ENCODE measurements at places on chromosomes 11 and 22.

DNA sequence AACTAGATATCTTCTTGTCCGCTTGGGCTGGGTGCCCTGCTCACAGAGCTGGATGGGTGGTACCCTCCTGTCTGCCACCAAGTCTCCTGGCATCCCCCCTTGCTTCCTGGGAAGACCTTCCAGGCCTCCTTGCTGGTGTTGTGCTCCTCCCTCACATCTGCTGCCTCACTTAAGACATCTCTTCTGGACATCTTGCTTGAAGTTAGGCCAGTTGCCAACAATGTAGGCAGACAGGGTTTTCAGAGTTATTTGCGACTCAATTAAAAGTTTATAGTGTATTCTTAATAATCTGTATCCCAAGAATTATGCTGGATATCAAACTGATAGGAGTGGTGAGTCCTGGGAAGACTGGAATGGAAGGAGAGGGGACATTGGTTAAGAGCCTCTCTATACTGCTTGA lies 64.0 kb upstream of the TNRC6B start:
- DNase-seq: no peak

DNA sequence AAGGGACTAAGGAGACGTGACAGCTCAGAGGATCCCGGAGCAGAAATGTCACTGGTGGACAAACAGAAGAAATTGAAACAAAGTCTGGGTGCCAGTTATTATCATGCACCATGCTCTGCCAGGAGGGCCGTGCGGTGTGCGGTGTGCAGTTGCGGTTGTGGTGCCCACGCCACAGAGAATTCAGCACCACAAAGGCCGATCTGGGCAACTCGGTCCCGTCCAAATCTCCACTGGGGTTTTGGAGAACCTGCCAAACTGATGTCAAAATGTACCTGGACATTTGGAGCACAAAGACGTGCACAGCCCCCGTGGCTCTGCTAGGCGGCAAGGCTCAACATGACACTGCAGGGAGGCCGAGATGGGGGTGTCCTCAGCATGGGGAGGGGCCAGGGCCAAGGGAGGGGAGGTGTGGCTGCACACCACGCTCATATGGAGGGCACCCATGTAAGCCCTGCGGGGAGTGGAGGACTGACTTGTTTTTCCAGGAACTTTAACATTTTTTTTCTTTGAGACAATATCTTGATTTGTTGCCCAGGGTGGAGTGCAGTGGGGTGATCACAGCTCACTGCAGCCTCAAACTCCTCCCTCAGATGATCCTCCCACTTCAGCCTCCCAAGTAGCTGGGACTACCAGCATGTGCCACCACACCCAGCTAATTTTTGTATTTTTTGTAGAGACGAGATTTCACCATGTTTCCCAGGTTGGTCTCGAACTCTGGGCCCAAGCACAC lies 39.4 kb downstream of the GNB1L start:
- DNase-seq: no peak

- peak; percentile 50 for DNase-seq
Measured at GRCh38 chr11:118928870-118929500, 3.3 kb upstream of the BCL9L start.

GRCh38 chr11:78898266-78898775 lies 323.7 kb upstream of the NARS2 start:
- no peak for DNase-seq

GRCh38 chr11:14417617-14418374 lies 58.8 kb upstream of the RRAS2 start:
- no peak for DNase-seq

DNA sequence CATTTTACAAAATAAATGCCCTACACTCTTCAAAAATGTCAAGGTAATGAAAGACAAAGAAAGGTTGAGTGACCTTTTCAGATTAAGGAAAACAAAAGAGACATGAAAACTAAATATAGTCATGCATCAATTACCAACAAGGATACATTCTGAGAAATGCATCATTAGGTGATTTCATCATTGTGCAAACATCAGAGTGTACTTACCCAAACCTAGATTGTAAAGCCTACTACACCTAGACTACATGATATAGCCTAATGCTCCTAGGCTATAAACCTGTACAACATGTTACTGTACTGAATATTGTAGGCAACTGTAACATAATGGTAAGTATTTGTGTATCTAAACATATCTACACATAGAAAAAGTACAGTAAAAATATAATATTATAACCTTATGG lies 26.7 kb downstream of the INTS4 start:
- no peak for DNase-seq

GRCh38 chr11:125247431-125247830 lies 82.9 kb downstream of the PKNOX2 start:
- DNase-seq: no peak

- no peak for DNase-seq
Measured at GRCh38 chr11:72951888-72952287, 137.7 kb downstream of the ATG16L2 start.

DNA sequence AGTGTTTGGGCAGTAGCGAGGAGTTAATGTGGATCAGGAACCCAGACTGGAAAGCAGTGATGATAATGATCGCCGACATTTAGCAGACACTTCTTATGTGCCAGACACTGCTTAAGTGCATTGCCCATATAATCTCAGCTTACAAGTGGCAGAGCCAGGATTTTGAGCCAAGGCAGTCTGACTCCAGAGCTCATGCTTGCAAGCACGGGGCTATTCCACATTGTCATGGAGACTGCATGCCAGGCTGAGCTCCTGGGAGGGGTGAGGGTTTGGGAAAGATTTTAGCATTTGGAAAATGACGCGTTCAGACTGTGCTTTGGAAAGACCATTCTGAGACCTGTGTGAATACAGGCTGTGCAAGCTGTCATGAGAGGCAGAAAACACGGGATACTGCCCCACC lies 302.7 kb downstream of the DDX10 start:
- no peak for DNase-seq

- DNase-seq: no peak
Measured at GRCh38 chr11:90874281-90874680, 651.4 kb upstream of the CHORDC1 start.

DNA sequence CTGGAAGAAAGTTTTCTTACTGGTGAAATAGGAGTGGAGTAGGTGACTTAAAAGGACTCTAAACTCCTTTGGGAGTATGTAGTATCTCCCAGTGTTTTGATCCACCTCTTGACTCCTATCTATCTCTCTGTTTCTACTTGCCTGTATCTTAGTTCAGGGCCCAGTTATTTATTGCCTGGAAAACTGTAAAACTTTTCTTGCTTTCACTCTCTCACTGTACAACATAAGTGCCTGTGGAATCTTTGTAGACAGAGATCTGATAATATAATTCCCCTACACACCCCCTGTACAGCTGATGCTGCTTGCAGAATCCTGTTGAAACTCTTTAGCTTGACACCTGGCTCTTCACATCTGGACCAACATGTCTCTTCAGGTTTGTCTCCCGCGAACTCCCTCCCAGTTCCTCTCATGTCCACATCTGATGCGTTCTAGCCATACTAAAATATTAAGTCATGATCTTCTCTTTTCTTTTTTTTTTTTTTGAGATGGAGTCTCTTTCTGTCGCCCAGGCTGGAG lies 26.5 kb upstream of the SESN3 start:
- no peak for DNase-seq

DNA sequence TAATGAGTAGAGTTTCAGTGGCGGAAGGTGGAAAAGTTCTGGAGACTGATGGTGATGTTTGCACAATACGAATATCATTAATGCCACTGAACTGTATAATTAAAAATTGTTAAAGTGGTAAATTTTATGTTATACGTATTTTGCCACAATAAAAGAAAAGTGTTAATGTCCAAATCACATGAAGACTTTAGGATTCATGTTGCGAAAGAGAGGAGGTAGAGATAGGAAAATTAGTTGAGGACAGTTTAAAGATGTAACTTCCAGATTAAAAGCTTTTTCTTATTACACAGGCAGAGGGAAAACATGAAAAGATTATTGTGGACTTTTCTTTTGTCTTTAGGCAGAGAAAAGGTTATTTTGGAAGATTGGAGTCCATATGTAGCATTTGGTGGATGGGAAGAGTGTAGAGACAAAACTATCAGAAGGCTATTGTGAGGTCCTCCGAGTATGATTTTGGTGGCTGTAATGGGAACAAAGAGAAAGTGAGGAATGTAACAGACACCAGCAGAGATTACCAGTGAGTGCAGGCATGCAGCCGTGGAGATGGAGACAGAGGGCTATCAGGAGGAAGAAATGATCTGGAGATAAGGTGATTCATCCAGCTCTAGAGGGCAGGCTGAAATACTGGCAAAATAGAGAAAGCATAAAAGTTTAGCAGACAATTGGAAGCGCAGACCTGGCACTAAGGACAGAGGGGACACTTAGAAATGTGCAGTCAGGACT lies 12.5 kb downstream of the VPS26B start:
- DNase-seq: no peak

- no peak for DNase-seq
Measured at GRCh38 chr22:35368386-35368785, 12.5 kb upstream of the HMOX1 start.

GRCh38 chr11:27619763-27620335 lies 80.4 kb downstream of the BDNF start:
- no peak for DNase-seq

DNA sequence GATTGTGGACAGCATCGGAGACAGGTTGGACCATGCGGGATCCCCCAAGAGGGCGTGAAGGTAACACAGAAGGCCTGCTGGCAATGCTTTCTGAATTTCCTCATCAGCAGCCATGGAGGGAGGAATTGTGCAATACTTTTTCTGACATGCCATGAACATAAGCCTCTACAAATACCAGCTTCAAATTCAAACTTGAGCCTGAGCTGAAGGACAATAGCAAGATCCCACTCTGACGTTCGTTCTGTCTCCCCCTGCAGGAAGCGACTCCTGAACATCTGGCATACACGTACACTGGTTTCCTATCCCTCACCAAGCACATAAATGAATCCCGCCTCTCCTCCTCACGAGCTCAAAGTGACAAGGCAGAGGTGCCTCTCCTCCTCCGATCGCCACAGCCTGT lies 312.2 kb downstream of the BRD1 start:
- no peak for DNase-seq

- no peak for DNase-seq
Measured at GRCh38 chr11:6318204-6318603, 2.1 kb downstream of the CAVIN3 start.

GRCh38 chr22:38311323-38311620 lies 6.0 kb downstream of the CSNK1E start:
- no peak for DNase-seq

DNA sequence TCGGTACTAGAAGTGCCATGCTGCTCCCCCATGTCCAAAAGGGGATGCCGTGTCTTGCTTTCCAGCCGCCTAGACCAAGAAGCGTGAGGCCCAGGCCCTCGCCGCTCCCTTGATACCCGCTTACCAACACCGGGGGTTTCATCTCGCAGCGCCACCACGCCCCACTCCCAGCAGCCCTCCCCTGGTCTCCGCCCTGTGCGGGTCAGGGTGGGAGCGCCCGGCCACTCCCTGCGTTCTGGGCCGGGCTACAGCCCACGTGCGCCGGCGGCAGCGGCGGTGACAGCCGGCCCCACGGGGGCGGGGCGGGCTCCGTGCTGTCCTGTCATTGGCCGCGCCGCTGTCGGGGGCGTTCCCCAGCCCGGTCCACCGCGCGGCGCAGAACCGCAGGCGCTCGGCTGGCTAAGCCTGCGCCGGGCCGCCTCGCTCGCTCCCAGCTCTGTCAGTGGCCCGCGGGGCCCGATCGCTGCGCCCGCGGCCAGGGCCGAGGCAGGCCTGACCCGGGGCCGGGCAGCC lies at the start of gene MICAL2:
Gene MICAL2 (plus strand): TSS at position 390 of the 513 bp plus-strand sequence. CDS start 51,566 bp downstream, outside the sequence.
- DNase-seq: peak; percentile 83

GRCh38 chr11:134560566-134561330 lies 148.7 kb upstream of the B3GAT1 start:
- DNase-seq: no peak

- DNase-seq: no peak
Measured at GRCh38 chr11:78168539-78169477, 19.6 kb downstream of the KCTD21 start.

- no peak for DNase-seq
Measured at GRCh38 chr11:90639461-90639993, 416.7 kb upstream of the CHORDC1 start.

GRCh38 chr11:44949160-44950030 lies 1.3 kb downstream of the TP53I11 start:
- peak; percentile 34 for DNase-seq

DNA sequence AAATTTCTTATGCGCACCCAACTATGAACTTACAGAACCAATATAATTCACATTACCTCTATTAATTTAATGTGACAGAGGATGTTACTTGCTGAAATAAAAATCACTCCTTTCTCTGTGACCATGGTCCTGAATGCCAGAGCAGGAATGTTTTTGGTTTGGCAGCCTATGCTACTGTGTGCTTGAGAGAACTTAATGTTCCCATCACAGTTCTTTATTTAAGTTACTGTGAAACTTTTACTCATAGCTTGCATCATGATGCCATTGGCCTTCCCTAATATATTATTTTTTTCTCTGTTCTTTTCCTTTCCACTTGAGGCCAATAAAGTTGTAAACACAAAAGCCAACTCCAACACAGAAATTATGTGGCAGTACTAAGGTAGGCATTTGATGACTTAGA lies 142.2 kb downstream of the FAM76B start:
- DNase-seq: no peak

DNA sequence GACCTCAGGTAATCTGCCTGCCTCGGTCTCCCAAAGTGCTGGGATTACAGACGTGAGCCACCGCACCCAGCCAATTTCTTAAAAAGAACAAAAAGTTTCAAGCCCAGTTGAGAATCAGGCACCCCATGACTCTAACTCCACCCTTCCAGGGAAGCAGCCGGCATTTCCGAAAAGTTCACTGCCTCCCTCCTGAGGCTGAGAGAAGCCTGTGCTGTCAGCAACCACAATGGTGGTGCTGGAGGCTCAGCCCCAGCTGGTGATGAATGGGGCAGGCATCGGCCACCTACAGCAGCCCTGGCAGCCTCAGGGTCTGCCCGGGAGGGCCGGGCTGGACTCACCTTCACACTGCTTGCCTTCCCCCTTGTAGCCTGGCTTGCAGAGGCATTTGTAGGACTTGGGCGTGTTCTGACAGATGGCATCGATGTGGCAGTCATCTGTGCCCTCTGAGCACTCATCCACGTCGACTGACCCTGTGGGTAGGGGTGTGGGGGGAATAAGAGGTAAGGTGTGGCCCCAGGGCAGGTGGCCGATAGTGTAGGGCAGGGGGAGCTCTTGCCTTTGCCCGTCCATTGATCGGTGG lies 4.3 kb downstream of the SCUBE1 start:
- DNase-seq: no peak

DNA sequence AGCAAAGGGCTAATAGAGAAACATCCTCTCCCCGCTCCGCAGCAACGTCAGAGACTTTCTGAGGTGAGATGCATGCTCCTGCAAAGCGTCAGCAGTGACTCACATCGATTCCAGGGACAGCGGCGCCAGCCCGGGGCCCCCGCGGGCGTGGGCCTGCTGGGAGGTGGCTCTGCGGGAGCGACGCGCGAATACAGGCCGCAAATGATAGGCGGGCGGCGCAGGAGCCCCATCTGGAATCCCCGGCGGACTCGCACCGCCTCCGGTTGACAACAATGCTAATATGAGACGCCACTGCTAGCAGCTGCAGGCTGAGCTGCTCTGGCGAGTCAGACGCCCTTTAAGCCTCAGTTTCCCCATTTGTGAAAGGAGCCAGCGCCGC lies 557 bp downstream of the RANGAP1 start:
- peak; percentile 97 for DNase-seq
